ENCODE measurements at places on chromosomes 16 and 17.

GRCh38 chr17:46216682-46217081 lies 23.5 kb upstream of the KANSL1 start:
- DNase-seq = no peak

GRCh38 chr17:28298449-28298848 lies 20.6 kb upstream of the TMEM97 start:
- DNase-seq = no peak

DNA sequence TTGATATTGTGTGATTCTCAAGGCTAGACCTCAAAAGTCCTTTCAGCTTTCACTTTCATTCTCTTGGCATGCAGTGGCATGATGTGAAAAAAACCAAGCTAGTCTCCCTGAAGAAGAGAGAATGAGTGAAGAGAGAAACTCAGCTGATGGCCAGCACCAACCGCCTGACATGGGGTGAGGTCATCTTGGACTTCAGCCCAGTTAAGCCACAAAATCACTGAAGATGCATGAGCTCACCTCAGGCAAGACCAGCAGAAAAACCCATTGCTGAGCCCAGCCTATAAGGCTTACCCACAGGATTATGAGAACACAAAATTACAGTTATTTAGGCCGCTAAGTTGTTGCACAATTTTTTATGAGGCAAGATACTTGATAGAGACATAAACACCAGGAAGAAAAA lies 496.5 kb downstream of the TOX3 start:
- DNase-seq = no peak

GRCh38 chr16:78597809-78598570 lies 498.5 kb downstream of the WWOX start:
- no peak for DNase-seq

DNA sequence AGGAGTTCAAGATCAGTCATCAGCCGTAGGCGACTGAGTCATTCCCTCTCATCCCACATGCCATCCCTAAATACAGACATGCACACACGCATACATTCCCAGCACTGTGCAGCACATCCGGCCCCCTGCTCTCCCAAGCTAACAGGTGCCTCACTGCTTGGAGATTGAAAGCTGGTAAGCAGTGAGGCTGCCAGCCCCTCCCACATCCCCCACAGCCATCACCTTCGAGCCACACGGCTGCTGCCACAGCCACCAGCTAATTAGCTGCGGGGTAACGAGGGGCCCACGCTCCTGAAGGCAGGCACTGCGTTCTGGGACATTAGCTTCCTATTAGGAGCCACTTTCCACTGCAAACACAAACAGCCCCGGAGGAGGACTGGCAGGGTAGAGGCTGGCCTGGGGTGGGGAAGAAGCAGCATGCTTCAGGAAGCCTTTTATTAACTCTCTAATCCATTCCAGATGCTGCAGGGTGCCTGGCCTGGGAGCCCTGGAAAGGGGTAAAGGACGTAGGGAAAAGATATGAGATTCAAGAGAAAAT lies 179.6 kb downstream of the CCT6B start:
- no peak for DNase-seq

GRCh38 chr17:41301916-41302901 lies at the start of gene KRTAP29-1:
Gene KRTAP29-1, minus strand, starts transcription at chr17:41302851. Its CDS starts 0 bp downstream, at chr17:41302851.
- DNase-seq = no peak

GRCh38 chr16:361872-362701 lies 8.3 kb downstream of the MRPL28 start:
- no peak for DNase-seq

- peak; percentile 76 for DNase-seq
Measured at GRCh38 chr17:60600490-60601446, 775 bp downstream of the PPM1D start.

- DNase-seq = no peak
Measured at GRCh38 chr16:22123759-22124490, 31.6 kb downstream of the VWA3A start.

DNA sequence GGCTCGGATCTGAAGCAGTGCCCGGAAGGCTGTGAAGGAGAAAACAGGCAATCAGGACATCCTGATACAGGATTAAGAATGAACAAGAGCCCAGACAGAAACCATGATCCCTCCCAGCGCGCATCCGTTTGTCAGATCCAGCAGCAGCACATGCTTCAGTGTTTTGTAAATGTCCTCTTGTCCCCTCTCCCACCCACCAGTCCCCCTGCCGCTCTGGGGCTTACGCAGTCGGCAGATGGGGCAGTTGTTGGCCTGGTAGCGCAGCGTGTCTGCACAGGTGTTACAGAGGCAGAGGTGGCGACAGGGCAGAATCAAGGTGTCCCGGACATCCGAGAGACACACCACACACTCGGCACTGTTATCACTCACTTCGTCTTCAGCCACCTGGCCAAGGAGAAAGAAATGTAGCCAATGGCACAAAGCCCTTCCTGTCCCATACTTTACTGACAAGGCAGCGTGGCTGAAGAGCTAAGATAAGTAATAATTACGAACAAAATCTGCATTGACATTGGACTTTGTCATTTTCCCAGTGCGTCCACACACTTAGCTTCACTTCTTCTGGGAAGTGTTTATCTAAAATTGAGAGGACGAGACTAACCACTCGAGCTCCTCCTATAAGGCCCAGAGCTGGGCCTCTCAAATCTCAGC lies 20.7 kb upstream of the FOXJ1 start:
- DNase-seq = no peak

DNA sequence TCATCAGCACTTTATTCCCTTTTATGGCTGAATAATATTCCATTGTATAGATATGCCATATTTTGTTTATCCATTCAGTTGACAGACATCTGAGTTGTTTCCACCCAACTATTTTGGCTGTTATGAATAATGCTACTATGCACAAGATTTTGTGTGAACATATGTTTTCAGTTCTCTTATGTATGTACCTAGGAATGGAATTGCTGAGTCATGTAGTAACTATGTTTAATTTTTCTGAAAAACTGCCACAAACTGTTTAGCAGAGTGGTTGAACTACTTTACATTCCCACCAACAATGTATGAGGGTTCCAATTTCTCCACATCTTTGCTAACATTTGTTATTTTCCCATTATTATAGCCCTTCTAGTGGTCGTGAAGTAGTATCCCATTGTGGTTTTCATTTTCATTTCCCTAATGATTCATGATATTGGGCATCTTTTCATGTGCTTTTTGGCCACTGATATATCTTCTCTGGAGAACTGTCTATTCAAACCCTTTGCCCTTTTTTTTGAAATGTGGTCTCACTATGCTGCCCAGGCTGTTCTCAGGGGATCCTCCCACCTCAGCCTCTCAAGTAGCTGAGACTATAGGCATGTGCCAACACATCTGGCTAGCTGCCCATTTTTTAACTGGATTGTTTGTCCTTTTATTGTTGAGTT lies 26.3 kb downstream of the SMURF2 start:
- DNase-seq = no peak

GRCh38 chr17:41967141-41967920 lies 736 bp downstream of the CNP start:
- no peak for DNase-seq

- DNase-seq = no peak
Measured at GRCh38 chr17:32445971-32446370, 1.7 kb downstream of the PSMD11 start.

DNA sequence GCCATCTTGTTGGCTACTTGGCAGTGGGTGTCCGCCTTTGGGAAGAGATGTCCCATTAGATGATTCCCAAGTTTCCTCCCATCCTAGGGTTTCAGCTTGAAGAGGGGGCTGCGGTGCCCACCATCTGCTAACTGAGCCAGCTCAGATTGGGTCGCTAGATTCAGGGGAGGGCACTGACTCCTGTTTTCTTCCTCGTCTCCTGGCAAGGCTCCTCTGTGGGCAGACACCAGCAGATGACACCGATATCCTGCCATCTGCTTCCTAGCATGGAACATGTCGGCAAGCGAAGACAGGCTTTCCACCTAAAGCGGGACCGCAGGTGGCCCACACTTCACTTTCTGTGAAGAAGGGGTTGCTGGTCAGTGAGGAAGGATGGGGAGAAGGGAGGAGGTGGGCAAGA lies 27.3 kb downstream of the C17orf75 start:
- DNase-seq = no peak

DNA sequence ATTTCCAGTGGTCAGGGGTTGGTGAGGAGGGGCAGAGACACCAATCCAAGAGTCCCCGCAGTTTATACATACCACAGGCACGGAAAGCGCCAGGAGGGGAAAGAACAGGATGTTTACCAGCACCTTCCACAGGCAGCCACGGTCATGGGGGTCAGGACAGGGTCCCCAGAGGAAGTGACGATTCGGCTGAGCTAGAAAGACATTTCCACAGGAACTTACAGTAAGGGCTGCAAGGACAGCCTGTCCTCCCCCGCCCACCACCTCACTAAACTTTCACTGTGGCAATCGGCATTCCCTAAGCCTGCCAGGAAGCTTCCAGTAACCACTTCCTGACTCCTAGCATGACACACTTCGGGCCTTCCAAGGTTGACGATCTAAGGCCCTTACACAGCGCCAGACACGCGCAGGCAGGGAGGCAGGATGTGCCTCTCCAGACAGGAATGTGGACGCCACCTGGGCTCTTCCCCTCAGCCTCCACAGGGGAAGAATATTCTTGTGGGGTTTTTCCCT lies 1.2 kb upstream of the MT2A start:
- DNase-seq = no peak

- no peak for DNase-seq
Measured at GRCh38 chr16:35319536-35320192, 1860.3 kb downstream of the TP53TG3F start.
